ENCODE measurements at places on chromosomes 2 and 18.

- no peak for DNase-seq
Measured at GRCh38 chr18:49062832-49063226, 112.1 kb upstream of the SMAD7 start.

DNA sequence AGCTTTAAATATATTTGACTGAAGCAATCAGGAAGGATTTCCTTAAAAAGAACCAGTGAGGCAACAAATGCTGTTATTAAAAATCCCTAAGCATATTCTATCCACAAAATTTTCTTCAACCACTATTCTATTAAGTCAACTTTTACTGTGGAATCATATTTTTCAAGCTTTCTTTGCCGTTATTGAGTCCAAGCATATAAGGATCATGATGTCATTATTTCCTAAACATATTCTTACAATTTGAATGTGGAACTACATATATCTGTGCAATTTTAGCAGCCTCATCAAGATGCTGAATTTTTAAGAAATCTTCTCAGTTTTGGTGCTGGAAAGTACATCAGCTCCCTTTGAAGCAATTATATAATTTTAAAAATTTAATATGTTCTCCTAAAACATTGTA is 5.6 kb downstream of the IFIH1 start:
- no peak for DNase-seq

- DNase-seq, result no peak
Measured at GRCh38 chr18:56199580-56200330, 438.6 kb downstream of the TXNL1 start.

DNA sequence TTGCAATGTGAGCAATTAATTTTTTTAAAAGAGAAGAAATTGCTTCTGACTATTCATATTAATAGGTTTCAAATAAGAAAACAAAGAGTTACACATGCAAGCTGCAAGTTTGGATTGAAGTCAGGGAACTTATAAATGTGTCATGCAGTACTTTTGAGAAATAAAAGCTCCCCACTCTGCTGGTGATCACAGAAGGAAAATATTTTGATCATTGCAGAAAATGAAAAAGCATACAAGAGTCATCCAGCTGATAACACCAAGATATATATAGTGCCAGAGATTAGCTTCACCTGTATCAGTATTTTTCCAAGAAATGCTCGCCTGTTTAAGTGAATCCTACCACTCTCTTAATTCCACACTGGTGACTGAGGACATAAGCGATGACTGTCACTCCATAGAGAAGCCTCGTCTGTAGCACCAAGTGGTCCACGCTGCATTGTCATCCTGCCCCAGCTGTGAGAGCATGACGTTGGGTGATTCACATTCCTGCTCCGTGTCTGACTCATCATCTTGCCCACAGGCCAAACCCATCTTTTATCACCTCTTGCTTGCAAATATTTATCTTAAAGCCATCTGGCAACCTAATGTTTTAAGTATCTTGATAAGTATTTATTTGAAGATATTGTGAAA is 178.0 kb downstream of the ASXL3 start:
- DNase-seq, result peak; percentile 81

DNA sequence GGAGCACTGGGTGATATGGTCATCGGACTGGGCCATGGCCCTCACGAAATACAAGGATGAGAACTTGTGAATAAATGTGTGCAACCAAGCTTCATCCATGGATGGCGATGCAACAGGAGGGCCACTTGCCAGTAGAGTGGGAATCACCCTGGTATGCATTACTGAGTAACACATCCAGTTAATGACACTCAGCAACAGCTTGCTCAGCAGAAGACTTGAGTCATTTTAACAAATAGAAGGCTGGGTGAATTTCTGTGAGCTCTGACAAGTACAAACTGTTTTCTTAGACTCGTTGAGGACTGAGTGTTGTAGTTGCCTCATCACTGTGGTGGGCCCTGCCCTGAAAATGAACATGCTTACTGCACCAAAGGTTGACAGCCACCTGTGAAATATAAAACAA is 221.6 kb downstream of the NCKAP5 start:
- peak; percentile 89 for DNase-seq

GRCh38 chr2:209976698-209977385 is 25.6 kb upstream of the RPE start:
- DNase-seq, result no peak

GRCh38 chr18:28723506-28723905 is 546.6 kb upstream of the CDH2 start:
- no peak for DNase-seq

DNA sequence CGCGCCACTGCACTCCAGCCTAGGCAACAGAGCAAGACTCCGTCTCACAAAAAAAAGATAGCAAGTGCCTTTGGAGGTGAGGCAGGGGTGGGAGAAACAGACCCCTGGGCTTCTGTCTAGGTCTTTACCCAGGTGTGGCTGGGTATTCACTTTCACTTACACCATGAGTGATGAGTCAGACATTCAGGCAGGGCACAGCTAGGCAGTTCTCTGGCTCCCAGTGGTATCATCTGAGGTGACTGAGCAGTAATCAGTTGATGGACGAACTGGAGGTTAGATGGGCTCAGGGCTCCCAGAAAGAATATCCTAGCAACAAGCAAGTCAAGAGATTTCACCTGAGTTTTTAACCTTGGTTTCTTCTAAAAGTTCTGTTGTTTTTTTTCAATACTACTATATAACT is 107.0 kb upstream of the RAB6C start:
- DNase-seq, result no peak

DNA sequence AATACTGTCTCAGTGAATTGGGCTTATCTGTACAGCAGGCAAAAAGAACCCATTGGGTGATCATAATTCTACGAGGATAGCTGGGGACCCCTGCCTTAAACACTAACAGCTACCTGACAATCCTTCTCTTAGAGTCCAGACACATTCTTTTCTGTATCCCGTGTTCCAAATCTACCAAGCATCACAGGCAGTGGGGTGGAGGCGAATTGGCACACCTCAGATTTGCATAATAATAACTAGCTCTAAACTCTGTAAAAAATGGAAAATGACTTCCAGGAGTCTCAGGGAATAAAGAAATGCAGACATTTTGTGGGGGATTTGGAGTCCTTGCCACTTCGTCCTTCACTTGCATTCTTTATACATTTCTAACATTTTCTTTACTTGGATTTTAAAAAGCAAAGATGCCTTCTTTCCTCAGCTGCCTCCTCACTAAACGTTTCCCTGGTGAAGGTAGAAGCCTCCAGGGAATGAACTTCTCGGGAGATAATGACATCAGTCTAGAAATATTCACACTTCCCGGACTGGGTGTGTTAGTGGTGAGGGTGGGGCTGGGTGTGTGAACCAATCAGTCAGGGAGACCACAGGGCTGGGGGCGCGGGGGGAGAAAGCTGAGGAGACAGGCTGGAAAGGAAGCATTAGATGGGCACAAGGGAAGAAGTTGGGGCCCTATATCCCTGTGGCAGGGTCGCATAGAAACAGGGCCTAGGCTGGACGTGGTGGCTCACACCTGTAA is 59.1 kb upstream of the BOD1L2 start:
- DNase-seq, result no peak

DNA sequence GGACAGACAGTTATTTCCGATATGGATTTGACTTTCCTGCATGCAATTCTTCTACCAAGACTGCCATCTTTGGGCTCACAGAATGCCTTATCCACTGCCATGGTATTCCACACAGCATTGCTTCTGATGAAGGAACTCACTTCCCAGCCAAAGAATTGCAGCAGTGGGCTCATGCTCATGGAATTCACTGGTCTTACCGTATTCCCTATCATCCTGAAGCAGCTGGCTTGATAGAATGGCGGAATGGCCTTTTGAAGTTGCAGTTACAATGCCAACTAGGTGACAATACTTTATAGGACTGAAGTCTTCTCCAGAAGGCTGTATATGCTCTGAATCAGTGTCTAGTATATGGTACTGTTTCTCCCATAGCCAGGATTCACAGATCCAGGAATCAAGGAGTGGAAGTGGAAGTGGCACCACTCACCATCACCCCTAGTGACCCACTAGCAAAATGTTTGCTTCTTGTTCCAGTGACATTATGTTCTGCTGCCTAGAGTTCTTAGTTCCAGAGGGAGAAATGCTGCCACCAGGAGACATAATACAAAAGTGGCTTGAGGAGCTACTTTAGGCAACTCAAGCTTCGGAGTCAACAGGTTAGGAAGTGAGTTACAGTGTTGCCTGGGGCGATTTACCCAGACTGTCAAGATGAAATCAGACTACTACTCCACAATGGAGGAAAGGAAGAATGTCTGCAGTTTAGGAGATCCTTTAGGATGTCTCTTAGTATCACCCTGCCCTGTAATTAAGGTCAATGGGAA is 23.8 kb upstream of the SMAD4 start:
- DNase-seq, result no peak

DNA sequence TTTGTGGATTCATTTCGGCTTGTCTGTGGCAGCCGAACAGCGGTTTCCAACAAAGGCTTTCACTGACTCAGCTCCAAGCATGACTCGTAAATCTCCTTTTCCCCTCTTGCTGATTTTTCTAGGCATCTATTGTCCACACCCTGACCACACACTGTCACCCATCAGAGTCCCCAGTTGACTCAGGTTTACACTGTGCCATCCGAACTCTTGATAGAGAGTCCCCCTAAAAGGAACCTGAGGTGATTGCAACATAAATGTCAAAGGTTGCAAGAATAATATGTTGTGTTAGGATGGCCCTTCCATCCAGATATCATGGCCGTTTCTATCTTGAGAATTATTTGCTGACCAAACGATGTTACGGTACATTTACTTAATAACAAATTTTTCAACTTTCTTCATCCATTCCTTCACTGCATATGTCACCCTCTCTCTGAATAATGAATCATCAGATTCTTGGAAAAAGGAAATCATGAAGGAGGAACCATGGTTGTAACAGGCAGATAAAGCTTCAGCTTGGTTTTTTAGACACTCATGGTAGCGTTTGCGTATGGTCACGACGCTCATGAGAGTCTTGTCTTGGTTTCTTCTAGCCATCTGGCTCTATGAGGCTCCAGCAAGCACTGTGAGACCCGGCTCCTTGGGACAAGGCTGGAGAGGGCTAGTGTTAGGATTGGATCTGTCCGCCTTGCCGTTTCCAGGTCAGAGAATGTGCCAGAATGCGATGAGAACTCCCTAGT is 72.1 kb downstream of the NPAS2 start:
- DNase-seq, result peak; percentile 69

DNA sequence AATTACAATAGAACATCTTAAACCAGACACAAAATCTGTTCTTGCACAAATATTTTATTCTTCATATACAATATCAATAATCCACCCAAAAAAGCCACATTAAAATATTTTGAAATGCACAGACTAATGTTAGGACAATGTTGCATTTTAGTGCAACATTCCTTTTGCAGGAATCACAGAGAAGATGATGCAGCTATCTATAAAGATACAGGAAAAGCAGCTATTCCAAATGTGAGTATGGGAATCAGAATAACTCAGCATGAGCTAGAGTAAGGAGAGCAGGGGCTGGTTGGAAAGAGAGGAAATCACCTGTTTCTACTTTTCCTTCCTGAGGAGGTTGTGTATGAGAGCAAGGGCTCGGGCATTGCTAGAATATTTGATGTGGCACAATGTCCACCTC is 4.8 kb downstream of the C2orf66 start:
- DNase-seq, result no peak

DNA sequence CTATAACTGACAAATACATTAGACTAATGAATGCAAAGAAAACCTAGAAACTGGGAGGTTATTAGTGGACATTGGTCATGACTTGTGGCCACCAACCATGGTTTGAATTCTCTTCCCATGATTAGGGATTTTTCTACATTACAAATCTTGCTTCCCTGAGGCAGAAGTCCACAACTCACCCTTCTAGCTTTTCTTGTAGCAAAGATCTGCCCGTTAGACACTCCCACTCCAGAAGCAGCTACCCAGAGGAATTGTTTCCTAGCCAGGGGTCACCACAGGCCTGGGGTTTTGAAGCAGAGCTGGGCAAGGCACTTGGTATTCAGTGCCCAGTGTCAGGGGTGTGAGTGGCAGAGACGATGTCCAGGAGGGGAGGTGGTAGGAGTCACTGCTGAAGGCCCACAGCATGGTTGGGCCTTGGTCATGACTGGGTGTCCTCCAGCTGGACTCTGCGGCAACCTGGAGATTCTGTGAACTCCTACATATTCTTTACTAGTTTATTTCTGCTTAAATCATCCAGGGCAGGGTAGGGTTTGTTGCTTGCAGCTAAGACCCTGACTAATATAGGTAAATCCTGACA is 54.9 kb downstream of the ACTR2 start:
- DNase-seq, result no peak

GRCh38 chr2:121532347-121532766 is 1.7 kb downstream of the RNU4ATAC start:
- peak; percentile 79 for DNase-seq

DNA sequence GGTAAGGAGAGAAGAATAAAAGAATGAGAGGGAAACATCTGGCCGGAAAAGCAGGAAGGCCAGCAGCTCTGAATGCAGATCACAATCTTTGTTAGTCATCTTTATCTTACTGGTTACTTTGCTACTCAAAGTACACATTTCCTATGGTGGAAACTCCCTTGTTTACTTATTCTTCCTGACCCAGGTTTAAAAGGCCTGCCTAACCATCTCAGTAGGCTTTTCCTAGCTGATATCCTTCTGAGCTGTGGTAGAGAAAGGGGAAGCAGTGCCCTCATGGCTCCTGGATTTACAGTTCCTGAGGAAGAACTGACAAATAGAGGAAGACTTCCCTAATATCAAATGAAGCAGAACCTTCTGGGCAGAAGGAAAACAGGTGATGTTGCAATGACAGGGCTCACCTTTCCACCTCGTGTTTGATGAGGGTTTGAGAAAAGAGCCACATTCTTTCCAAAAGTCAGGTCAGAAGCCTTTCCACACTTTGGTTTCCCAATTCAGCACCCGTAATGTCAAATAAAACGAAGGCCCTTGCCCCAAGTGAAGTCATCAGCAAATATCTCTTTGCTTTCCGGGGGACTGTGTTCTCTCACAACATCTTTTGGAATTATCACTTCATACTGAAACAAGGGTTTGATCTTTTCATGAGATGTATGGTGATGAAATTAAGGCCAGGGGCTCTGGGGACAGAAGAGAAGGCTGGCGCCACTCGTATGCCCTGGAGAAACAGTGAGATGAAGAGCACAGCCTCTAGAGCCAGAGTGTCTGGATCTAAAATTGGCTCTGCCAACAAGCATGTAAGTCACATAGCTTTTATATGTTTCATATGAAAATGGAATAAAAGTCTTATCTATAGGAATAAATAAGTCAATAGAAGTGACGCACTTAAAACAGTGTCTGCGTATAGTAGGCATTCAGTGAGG is 26.7 kb upstream of the APOB start:
- DNase-seq, result no peak

Measured in iris pigment epithelial cell (primary cell).